CD4-positive, alpha-beta T cell treated with Interleukin-15 for 1 hour (primary cell): ENCODE measurements at places on chromosomes 12 and 14.

GRCh38 chr14:103704708-103705107 lies 10.5 kb downstream of the XRCC3 start:
- no peak for DNase-seq

GRCh38 chr12:46390881-46391280 lies 18.3 kb upstream of the SLC38A2 start:
- DNase-seq, result no peak

- DNase-seq, result no peak
Measured at GRCh38 chr14:71539650-71540285, 392.5 kb upstream of the RGS6 start.

GRCh38 chr12:63005382-63005781 lies 70.4 kb upstream of the PPM1H start:
- no peak for DNase-seq

- no peak for DNase-seq
Measured at GRCh38 chr14:103538291-103539055, 9.5 kb downstream of the TRMT61A start.

- DNase-seq, result no peak
Measured at GRCh38 chr12:115640929-115641328, 636.6 kb downstream of the MED13L start.

DNA sequence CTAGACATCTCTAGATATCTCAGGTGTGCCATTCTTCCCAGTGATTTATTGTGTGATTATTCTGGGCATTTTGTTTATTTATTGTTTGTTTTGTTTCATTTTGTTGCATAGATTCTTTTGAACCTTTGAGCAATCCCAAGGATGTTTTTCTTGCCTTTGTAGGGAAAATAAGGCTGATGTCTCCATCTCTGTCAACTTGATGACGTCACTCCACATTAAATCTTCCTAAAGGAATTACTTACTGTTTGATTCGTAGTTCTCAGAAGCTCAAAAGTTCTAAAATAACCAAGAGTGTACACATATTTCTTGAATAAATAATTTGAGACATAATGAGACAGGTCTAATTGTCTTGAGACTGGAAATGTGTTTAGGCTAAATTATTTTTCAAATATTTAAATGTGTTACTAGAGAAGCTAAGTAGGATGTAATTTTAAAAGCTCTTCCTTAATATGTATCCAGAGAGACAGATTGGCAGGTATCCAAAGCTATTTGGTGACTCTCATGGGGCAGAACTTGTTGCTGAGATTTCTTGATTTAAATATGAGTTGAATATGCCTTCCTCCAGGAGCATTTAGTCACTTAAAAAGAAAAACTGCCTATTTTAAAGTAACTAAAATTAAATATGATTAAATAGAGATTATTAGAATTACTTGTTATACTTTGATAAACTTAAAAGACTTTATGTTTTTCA lies 128.7 kb downstream of the CNTN1 start:
- no peak for DNase-seq

GRCh38 chr14:91332171-91332985 lies 85.2 kb downstream of the CCDC88C start:
- no peak for DNase-seq

GRCh38 chr12:104669851-104670337 lies 213.1 kb downstream of the CHST11 start:
- DNase-seq, result peak; percentile 49

DNA sequence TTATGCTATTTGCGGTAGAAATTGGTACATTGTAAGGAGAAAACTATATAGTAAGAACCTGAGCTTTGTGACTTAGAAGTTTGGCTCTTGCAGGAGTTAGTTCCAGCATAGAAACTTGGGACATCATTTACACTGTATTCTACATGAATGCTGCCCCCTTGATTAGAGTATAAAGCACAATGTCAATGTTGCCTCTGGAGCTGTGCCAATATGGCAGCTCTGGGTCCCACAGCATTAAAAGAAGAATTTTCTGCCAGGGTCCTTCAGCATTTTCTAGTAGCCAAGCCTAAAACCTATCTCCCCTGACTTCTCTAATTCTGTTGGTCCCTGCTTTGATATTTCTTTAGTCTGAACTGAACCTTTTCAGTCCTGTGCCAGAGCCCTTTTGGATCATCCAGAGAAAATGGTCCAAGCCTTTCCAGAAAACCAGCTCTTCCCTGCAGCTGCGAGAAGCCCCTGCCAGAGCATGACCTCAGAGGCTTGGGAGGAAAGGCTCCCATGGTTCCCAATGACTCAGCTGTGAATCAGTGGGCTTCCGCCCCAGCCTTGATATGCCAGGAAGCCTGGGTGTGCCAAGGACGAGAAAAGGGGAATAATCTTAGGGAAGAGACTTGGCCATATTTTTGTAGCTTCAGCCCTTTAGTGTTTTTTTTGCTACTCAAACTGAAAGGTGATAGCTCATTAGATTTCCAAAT lies 43.2 kb downstream of the PLEKHG7 start:
- DNase-seq, result no peak

- DNase-seq, result no peak
Measured at GRCh38 chr12:105721051-105721825, 390.7 kb downstream of the C12orf75 start.

DNA sequence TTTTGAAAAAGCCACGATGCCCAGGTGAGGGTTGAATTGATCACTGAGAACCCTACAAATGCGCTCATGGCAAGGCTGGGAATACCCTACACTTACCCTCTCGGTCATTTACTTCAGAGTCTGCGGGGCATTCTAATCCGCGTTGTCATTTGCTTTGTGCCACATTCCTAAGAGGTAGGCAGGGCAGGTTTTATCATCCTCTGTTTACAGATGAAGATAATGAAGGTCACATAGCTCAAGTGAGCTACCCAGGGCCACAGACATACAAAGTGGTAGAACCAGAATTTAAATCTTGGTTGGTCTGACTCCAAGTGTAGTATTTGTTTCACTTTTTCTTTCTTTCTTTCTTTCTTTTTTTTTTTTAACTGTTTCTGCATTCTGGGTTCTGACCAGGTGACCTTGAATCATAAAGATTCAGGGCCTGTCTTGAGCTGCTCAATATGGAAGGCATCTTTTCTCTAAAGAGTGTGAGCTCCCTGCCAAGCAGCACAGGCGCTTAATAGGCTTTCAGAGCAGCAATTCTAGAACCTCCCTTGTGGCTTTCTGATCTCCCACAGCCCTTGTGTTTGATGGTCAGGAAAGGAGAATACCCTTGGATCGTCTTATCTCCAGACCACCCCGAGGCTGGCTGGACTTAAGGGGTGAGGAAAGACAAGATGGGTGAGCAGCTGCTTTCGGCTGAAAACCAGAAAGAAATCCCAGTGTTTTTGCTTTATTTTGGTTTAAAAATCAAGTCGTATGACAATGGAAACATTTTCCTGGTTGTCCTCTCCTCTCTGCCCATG lies 662 bp upstream of the BATF start:
- no peak for DNase-seq

GRCh38 chr14:100767003-100767787 lies 40.5 kb downstream of the DLK1 start:
- no peak for DNase-seq

GRCh38 chr12:91043408-91043807 lies 14.4 kb downstream of the KERA start:
- DNase-seq, result no peak

- no peak for DNase-seq
Measured at GRCh38 chr12:111732786-111733185, 33.9 kb upstream of the ALDH2 start.

DNA sequence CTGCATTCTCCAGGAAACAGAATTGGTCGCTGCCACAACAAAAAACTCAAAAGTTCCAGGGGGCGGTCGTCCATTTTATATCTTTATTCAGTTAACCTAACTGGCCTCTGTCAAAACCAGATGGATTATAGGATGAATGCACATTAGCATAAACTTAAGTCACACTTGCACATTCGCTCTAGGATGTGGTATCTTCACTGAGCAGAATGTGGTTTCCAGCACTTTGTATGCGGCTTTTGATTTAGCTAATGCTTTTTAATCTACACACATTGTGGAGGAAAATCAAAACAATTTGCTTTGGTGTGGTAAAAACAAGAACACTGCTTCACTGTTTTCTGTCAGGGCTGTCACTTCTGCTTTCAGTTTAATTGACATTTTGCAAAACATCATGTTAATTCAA lies 4.5 kb downstream of the TAS2R50 start:
- DNase-seq, result no peak

GRCh38 chr12:50988051-50988450 lies 35.7 kb downstream of the HIGD1C start:
- DNase-seq, result no peak

DNA sequence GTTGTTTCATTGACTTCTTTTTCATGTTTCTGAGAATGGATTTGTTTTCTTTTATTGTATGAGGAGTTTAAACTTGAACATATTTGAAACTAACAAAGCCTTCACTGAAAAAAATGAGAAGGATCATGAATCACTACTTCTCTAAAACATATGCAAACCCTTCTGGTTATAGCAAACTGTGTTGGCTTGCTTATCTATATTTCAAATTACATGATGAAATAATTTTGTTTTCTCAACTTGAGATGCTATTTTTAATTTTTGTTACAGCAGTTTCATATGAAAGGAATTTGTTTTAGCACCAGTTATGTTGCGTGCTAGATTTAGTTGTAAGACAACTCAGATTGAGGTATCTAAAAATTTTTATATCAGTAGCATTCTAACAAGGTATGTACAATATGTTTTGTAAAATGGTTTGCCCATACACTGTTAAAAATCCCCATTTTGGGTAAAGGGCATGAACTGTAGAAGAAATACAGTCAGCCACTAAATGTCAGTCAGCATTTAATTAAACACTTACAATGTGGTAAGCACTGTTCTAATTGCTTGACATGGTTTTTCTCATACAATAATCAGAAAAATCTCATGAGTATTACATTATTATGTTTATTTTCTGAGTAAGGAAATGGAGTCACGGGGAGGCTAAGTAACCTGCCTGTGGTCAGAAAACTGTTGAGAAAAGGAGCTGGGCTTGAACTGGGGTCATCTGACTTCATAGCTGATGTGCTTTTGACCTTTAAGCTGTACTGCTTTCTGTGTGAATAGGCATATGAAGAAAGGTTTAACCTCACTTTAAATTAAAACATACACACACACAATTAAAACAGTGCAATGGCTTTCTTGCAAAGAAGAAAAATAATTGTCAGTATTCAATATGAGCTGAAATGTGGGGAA lies 105.7 kb downstream of the PLEKHA5 start:
- DNase-seq, result no peak

GRCh38 chr12:19131025-19131444 lies 1.5 kb downstream of the PLEKHA5 start:
- DNase-seq, result no peak

GRCh38 chr12:104958805-104959334 lies 780 bp upstream of the SLC41A2 start:
- DNase-seq, result no peak

DNA sequence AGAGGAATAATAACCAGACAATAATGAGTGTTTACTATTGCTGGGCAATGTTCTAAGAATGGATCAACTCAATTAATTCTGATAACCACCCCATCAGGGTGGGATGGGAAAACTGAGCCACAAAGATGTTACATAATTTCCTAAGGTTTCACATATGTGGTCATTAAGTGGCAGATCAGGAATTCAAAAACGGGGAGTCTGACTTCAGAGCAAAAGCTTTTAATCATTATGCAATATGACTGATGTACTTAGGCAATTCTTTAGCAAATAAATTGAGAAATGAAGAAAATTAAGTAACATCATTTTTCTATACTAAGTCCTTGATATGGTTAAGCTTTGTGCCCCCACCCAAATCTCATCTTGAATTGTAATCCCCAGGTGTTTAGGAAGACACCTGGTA lies 53.4 kb downstream of the PLCZ1 start:
- no peak for DNase-seq

DNA sequence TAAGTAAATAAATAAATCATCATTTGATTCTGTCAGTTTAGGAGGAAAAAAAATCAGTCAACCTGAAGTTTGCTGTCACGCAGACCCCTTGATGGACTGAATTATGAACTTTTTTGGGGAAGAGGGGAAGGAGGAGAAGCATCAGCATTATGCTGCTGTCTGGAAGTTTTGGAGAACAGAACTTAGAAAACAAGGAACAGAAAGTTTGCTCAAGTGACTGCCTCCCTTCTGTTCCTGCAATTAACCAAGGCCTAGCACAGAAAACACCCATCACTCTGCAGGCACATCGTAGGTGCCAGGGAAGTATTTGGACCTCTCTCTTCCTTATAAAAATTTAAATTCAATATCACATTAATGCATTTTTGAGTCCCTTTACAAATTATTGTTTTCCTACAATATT lies 283.8 kb downstream of the VRK1 start:
- no peak for DNase-seq

DNA sequence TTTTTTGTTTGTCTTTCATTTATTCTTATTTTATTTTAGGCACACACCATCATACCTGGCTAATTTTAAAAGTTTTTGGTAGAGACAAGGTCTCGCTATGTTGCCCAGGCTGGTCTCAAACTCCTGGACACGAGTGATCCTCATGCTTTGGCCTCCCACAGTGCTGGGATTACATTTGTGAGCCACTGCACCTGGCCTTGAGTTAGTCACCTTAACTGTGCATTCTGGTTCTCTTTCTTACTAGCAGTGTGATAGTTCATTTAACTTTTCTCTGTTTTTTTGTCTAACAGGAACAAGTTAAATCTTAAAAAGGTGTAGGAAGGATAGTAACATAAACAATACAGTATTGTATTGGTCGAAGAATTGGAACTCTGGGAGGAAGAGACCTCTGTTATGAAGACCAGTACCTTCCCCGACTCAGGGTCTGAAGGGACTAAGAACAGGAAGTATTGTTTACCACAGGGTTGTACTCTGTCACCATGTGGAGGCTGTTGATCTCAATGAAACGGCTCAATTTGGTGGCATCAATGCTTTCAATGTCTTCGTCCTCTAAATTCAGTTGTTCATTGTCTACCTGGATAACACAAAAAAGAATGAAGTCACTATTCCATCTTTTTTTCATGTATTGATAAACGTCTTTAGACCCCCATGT lies 17.7 kb downstream of the ERP27 start:
- no peak for DNase-seq

DNA sequence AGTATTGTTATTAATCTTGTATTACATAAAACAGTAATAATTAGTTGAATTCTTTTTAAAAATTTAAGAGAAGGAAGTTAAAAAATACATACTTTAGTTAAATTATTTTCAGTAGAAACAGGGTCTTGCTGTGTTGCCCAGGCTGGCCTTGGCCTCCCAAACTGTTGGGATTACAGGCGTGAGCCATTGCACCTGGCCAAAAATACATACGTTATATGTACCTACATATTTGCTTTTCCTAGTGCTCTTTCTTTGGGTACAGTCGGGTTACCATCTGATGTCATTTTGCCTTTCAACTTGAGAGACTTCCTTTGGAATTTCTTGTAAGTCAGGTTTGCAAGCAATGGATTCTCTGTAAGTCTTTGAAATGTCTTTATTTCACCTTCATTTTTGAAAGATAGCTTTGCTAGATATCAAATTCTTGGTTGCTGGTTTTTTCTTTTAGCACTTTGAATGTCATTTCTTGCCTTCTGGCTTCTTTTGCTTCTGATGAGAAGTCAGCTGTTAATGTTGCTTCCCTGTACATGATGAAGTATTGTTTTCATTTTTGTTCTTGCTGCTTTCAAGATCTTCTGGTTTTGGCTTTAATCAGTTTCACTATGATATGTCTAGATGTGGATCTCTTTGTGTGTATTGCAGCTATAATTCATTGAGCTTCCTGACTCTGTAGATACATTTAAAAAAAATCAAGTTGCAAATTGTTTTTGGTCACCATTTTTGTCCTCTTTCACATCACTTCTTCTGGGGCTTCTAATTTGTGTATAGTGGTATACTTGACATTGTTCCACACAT lies 84.4 kb downstream of the SPATS2 start:
- DNase-seq, result no peak

- DNase-seq, result no peak
Measured at GRCh38 chr14:52835122-52835903, 43.9 kb upstream of the GNPNAT1 start.
